ENCODE measurements at places on chromosomes 13 and 19. TPM values are rescaled to one million over a fixed set of nuclear protein-coding genes. Genes with fewer than 3 reads are reported as not detected.

DNA sequence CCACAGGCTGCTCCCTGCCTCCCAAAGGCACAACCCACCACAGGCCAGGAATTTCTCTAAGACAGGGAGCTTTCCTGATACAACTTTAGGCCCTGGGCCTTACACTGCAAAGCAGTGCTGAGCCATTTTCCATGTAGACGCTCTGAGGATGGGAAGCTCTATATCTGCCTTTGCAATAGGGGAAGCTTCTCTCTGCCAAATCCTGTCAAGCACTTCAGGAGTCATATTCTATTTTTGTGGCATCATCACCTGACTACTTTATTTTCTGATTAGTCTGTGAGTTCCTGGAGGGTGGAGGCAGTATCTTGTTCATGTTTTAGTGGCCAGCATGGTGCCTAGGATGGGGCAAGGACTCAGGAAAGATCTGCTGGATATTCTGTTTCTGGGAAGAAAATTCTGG is 382.0 kb downstream of the ZNF536 start:
- DNase-seq = no peak

DNA sequence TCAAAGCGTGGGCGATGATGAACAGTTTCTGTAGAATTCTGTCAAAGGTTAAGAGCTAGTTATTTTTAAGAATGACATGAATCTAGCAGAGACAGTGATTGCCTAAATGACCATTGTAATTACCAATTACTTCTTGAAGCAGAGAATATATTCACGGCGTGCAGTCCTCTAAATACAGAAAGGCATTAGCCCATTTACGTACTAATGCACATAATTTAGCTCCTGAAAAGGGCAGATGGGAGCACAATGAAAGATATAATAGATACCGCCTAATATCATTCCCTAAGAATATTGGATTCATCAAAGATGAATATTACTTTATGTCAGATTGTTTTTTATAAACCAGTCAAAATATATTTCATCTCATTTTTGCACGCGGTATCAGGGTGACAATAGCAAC is 212.4 kb downstream of the URI1 start:
- no peak for DNase-seq

DNA sequence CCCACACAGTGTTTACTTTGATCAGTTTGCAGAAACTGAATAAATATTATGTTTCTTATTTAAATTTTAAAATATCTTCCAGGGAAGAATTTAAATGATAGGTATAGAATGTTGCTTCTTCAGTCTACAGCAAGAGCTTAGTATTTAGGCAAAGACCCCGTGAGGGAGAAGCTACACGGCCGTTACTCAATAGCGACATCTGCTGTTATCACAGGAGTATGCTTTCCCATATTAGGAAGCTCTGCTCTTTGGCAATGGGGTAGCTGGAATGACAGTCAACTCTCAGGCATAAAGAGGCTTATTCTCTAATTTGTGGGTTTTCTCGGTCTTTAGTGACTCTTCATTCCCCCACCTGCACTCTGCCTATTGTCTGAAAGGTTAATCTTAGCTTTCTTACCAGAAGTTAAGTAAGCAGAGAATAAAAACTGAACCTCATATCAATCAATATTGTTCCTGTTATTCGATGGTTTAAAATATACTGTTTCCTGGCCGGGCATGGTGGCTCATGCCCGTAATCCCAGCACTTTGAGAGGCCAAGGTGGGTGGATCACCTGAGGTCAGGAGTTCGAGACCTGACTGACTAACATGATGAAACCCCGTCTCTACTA is 13.2 kb upstream of the LHFPL6 start:
- no peak for DNase-seq

The DAND5 gene
- not detected for total RNA-seq

DNA sequence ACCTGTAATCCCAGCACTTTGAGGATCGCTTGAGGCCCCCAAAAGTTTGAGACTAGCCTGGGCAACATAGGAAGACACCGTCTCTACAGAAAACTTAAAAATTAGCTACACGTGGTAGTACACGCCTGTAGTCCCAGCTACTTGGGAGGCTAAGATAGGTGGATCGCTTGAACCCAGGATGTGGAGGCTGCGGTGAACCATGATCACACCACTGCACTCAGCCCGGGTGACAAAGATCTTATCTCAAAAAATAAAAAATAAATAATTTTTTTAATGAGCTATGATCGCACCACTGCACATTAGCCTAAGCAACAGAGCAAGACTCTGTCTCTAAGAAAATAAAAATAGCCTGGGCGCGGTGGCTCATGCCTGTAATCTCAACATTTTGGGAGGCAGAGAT is 6.6 kb downstream of the RCBTB2 start:
- no peak for DNase-seq

DNA sequence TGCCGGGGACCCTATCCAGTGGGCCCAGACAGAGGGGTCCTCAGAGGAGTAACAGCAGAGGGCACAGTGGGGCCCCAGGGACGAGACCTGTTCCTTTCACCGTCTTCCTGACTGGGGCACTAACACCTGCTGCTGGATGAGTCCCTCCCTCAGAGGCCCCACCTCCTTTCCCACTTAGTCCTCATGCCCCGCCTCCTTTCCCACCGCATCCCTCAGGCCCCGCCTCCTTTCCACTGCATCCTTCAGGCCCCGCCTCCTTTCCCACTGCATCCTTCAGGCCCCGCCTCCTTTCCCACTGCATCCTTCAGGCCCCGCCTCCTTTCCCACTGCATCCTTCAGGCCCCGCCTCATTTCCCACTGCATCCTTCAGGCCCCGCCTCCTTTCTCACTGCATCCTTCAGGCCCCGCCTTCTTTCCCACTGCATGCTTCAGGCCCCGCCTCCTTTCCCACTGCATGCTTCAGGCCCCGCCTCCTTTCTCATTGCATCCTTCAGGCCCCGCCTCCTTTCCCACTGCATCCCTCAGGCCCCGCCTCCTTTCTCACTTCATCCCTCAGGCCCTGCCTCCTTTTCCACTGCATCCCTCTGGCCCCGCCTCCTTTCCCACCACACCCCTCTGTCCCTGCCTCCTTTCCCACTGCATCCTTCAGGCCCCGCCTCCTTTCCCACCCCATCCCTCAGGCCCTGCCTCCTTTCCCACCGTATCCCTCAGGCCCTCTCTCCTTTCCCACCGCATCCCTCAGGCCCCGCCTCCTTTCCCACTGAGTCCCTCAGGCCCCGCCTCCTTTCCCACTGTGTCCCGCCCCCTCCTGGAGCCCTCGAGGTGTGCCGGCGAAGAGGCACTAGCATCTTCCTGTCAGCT is 6.7 kb downstream of the SPPL2B start:
- DNase-seq = no peak

DNA sequence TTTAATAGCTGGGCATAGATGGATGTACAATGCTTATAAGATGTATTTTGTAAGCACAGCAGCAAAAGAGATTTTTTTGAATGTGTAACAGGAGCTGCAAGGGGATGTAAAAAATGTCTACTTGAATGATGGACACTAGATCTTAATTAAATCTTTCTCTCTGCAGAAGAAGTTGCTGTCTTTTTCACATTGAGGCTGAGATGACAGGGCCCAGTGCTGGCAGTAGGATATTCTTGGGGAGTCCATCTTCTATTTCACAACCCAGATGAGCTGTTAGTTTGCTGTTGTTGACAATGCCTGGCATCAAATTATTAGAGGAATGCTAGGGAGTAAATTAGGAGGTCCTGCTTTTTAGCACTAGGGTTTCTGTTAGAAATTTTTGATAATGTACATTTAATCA is 698.7 kb downstream of the SLITRK5 start:
- DNase-seq = no peak

DNA sequence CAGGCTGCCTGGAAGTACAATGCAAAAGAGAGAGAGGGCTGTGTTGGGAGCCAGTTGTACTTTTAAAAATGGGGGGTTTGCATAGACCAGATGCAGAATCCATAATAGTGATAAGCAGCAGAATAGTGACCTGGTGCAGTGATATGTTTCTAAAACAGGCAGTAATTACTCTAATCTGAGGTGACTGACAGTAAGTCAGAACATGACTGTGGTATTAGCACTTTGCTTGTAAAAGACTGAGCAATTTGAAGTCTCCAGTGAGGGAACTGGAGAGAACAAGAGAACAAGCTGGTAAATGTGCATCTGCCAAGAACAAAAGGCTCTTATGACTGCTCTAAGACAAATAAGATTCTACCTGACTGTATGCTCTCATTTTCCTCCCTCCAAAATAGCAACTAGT is 383.4 kb downstream of the ITGBL1 start:
- no peak for DNase-seq

- no peak for DNase-seq
These were observed 15.7 kb downstream of the HMGB1 start for GRCh38 chr13:30450066-30450465.

DNA sequence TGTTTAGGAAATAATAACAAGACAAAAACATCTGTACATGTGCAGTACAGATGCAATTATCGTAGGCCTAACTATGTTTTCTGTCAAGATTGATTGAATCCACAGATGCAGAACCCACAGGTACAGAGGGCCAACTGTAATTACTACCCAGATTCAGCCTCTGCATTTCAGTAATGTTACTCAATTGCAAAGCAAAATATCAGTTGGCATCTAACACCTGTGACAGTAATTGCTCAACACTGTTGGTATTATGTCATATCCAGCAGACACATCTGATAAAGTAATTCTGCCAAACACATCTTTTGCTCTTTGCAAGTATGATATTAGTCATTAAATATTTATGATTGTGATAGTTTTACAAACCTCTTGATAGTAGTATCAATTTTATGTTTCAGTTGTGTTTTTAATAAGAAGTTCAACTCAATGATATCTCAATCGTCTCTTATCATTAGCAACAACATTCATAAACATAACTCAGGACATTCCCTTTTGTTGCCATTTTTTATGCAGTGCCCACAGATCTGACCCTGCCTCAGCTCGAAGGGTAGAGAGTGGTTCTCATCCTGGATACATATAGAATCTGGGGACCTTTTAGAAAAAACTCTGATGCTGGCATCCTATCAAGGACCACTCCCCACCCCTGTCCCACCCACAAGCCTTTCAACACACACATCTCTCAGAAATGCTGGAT is 104.7 kb downstream of the MYCBP2 start:
- no peak for DNase-seq

The ZNF420 gene
- total RNA-seq = 14.5 TPM

The NUP62 gene
- total RNA-seq = 109 TPM

Measured in natural killer cell treated with Interleukin-12 subunit alpha and Interleukin-12 subunit beta and Interleukin-15 and Interleukin-18, amount 100 ng/mL, for 72 hours (primary cell).